ENCODE measurements at places on chromosomes 3 and 15. TPM values are rescaled to one million over a fixed set of nuclear protein-coding genes. Genes with fewer than 3 reads are reported as not detected.

The SRP14 gene
- 302 TPM for total RNA-seq

The P2RY14 gene
- total RNA-seq, result not detected

The GAP43 gene
- 4.9 TPM for total RNA-seq

The CCDC13 gene
- 2.0 TPM for total RNA-seq

The SLC2A2 gene
- not detected for total RNA-seq

The UROC1 gene
- total RNA-seq, result not detected

The TMIE gene
- total RNA-seq, result not detected

The SERINC4 gene
- not detected for total RNA-seq

The ATP8B4 gene
- total RNA-seq, result 1.8 TPM

The SCN11A gene
- 0.15 TPM for total RNA-seq

The MUC13 gene
- total RNA-seq, result not detected

The SH3GL3 gene
- 0.05 TPM for total RNA-seq

The IL17RB gene
- not detected for total RNA-seq

The KIF15 gene
- total RNA-seq, result 0.59 TPM

The SOX14 gene
- total RNA-seq, result not detected

The BOC gene
- total RNA-seq, result 23.2 TPM

The IREB2 gene
- total RNA-seq, result 19.6 TPM

The CHSY1 gene
- total RNA-seq, result 40.1 TPM

The IL16 gene
- total RNA-seq, result 6.4 TPM

The ZPLD1 gene
- total RNA-seq, result not detected

The MESP2 gene
- 1.3 TPM for total RNA-seq

The ALDH1A2 gene
- total RNA-seq, result 34.0 TPM

The SLCO2A1 gene
- total RNA-seq, result 0.44 TPM

The TRH gene
- total RNA-seq, result not detected

The SUCNR1 gene
- total RNA-seq, result not detected

The ACSBG1 gene
- total RNA-seq, result not detected

The ABI3BP gene
- 38.0 TPM for total RNA-seq

The TNNC1 gene
- not detected for total RNA-seq

The RYR3 gene
- 0.10 TPM for total RNA-seq

The RASSF1 gene
- total RNA-seq, result 23.3 TPM

The PHLDB2 gene
- 35.1 TPM for total RNA-seq

The SNX22 gene
- 0.06 TPM for total RNA-seq

The PRSS50 gene
- total RNA-seq, result not detected

The ADGRG7 gene
- total RNA-seq, result not detected

The IL20RB gene
- total RNA-seq, result 0.44 TPM

The HESX1 gene
- 0.19 TPM for total RNA-seq

The CHL1 gene
- 0.15 TPM for total RNA-seq

Data from cardiac ventricle fibroblast (primary cell).